Brain microvascular endothelial cell (primary cell): ENCODE measurements at places on chromosomes 6 and 20.

- DNase-seq: no peak
These were observed 85.3 kb downstream of the ZDHHC14 start for GRCh38 chr6:157466342-157466648.

DNA sequence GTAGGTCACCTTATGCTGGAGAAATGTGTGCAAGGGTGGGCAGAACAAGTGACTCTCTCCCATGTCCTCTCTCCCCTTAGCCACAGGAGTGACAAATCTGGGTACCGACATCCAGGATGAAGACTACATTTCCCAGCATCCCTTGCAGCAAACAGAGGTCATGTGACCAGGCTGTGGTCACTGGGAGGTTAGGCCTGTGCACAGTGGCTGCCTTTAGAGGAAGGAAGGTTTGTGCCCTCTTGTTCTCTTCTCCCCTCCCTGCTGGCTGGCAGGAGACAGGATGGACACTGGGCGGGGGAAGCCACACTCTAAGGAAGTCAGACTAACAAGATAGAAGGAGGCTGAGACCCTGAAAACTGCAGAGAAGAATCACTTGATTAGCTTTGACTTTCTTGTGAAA, 360.2 kb downstream of the PREX1 start:
- no peak for DNase-seq

DNA sequence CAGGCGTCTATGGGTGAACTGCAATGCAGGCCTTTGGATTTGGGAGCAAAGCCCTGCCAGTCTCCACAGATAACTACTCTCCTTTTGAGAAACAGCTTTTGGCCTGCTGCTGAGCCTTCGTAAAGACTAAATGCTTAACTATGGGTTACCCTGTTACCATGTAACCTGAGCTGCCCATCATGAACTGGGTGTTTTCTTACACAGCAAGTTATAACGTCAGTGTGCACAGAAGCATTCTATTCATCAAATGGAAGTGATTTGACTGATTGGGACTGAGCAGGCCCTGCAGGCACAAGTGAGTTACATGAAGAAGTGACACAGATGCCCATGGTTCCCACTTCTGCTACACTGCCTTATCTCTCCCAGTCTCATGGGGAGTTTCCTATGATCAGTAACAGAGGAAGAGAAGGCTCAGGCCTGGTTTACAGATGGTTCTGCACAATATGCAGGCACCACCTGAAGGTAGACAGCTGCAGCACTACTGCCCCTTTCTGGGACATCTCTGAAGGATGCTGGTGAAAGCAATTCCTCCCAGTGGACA, 319.1 kb downstream of the CD83 start:
- DNase-seq: no peak

DNA sequence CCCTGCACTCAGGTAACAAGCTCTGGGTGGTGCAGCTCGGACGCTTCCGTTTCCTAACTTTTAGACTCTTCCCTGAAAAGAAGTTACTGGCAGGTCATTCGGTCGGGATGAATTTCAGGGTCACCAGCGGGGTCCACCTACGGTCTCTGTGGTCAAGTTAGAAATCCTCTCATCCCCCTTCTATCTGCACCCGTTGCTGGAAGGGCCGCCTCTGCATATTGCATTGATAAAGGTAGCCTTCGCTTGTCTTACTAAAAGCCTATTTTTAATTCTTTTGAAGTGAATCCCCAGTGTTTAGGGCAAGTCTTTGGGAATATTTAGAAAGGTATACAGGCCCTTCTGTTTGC, 47.3 kb downstream of the LRRN4 start:
- DNase-seq: no peak

DNA sequence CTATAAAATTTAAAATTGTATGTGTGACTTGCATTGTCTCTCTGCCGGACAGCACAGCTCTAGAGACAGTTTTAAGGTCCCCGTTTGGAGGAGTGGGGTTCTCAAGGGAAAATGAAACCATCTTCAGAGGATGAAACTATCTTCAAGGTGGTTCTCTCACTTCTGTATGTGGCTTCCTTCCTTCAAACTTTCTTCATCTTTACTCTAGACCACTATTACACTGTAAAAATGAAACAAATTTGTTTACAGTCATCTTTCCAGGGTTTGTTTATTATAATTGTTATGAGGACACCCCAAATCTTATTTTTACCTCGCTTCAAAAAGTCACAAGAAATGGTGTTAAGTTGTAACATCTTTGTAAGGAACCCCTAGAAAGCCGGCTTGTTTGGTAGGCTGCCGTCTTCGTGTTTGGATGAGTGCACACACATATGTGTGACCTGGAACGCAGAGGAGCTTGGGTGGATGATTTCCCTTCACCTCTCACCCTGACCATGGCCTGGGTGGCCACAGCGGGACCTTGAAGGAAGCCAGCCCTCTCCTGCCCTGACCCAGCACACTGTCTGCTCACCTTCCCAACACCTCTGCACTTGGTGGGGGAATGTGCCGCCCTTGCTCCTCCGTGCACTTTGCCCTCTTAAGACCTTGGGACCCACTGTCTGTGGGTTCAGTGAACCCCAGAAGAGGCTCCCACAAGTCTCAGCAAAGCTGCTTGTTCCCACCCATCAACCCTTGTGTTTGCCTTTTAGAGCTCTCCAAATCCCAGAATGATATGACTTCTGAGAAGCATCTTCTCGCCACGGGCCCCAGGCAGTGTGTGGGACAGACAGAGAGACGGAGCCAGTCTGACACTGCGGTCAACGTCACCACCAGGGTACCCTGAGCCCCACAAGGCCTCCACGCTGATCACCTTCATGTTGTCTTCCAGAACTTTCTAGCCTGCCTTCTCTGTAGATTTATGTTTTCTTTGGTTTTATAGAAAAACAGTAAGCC, 67.8 kb downstream of the SYTL3 start:
- no peak for DNase-seq

GRCh38 chr6:115898246-115898645, 162.4 kb downstream of the FRK start:
- no peak for DNase-seq

DNA sequence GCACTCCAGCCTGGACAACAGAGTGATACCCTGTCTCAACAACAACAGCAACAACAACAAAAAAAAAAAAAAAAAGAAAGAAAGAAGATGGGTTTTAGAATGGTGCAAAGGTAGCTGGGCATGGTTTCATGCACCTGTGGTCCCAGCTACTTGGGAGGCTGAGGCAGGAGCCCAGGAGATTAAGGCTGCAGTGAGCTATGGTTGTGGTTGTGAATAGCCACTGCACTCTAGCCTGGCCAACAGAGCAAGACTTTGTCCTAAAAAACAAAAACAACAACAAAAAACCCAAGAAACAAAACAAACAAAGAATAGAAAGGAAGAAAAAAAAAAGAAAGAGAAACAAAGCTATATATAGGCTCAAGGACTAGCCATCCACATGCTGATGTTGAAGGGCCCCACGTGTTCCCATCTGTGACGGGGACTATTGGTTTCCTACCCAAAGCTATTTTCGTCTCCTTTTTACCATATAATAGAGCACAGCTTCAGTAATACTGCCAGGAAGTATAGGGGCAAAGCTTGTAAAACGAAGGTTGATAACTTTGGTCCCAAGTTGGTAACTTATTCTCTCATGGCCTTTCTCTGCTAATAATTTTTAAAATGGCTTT, 7.9 kb upstream of the EEF1E1 start:
- DNase-seq: no peak

GRCh38 chr20:1616858-1617434, 2.9 kb downstream of the SIRPB1 start:
- no peak for DNase-seq

- no peak for DNase-seq
These were observed 590.5 kb upstream of the SLC35B3 start for GRCh38 chr6:9025796-9026394.

DNA sequence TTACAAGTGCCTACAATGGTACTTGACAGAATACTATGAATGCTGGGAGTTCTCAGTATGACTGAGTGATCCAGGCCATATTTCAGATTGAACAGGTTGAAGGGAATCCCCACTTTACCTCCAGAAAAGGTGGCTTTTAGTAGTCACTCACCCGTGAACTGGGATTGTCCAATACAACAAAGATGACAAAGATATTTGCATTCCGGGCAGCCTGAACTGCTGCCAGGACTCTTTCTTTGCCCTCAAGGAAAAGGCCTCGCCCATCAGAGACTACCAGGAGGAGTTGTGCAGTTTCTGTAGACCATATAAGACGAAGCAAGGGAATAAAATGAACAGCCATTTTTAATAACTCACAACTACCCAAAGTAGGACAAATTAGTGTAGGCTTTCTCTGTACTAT, 6.3 kb upstream of the LYRM2 start:
- no peak for DNase-seq

- DNase-seq: peak; percentile 43
These were observed 285.1 kb downstream of the CENPW start for GRCh38 chr6:126625019-126625418.

DNA sequence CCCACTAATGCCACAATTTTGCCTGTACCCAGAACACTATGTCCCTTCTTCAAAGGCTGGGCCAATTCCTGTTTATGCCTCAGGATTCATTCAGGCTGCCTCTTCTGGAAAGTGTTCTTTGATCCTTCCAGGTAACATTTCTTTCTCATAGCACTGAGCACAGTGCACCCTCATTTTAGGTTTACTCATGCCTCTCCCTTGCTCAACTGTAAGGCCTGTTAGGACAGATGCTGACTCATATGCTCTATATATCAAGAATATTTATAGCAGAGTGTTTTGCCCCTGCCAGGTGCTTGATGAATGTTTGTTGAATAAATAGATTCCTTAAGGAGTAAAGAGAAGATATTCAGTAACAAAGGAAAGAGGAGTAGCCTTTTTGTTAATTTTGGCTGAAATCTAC, 263.9 kb downstream of the PHF3 start:
- no peak for DNase-seq

GRCh38 chr6:163098827-163099479, 315.6 kb upstream of the QKI start:
- DNase-seq: no peak

GRCh38 chr20:19095762-19096161, 116.7 kb upstream of the SLC24A3 start:
- no peak for DNase-seq
